ENCODE measurements at places on chromosomes 7 and 10.
A peak's percentile ranks its signal among the peaks of the same experiment; 100 is the strongest.

DNA sequence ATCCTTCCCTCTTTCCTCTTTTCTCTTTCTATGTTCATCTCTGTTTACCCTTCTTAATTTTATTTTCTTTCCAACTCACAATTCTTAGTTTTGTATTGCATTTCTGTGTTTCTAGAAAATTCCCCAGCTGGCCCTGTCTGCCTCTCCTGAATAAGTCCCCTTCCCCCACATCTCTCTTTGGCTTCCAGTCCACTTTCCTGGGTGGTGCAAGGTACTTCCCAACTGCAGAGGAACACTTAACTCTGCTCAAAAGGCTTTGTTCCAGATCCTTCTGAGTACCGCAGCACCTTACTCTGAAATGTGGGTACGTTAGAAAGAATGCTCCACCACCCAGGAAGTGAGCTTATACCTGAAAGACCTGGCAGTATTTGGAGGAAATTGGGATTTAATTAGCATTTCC is 227.0 kb downstream of the TMEM178B start:
- DNase-seq: peak; percentile 34

- DNase-seq: no peak
Observed at GRCh38 chr7:23472956-23473843, 2.9 kb upstream of the IGF2BP3 start.

DNA sequence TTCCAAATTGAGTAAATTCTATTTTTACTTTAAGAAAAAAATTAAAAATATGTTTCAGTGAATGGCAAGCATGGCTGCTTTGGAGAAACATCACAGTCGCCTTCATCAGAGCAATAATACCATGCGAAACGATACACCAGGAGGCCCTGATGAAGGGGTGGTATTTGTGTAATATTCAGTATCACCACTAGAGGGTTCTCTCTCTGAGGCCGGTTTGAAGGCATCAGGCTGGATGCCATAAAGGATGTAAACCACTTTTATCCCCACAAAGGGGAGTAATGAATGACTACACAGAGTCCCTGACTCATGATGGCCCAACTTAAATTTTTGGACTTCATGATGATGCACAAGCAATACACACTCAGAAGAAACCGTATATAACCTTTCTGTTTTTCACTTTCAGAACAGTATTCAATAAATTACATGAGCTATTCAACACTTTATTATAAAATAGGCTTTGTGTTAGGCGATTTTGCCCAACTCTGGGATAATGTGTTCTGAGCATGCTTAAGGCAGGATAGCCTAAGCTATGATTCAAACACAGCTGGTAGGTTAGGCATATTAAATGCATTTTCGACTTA is 95.5 kb downstream of the PPP1R17 start:
- DNase-seq: no peak

DNA sequence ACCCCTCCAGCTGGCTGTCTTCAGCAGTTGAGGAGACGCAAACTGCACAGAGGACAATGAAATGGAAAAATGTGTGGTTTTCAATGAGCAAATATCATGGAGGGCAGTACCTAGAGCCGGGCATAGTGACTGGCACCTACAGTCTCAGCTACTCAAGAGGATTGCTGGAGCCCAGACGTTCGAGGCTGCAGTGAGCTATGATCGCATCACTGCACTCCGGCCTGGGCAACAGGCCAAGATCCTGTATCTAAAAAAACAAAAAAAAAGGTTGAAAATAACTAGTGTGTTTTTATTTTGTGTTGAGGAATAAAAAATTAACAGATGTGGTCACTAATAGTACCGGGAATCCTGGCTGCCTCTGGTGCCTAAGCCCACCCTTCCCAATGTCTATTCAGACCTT is 345.5 kb downstream of the GALNT17 start:
- no peak for DNase-seq
